ENCODE measurements at places on chromosomes 16 and 17.

DNA sequence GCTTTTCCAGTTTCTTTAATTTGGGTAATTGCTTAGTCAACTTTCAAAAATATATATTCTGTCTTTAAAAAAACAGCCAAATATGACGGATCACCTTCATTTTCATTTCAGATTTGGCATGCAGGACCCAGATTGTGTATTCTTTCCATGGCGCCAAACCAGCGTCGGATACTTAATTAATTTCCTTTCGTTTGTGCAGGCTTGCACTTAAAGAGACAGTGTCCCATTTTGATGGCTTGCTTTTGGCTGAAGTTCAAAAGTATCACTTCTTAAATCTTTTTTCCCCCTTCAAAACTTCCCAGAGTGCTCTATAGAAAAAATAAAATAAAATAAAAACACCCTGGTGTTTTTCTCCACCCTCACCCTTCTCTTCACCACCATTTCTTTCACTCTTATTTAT lies 394.5 kb upstream of the SOX9 start:
- no peak for DNase-seq

GRCh38 chr17:17180141-17180603 lies 26.0 kb downstream of the PLD6 start:
- no peak for DNase-seq

- no peak for DNase-seq
These were observed 60.7 kb upstream of the ADCY9 start for GRCh38 chr16:4176906-4177417.

- no peak for DNase-seq
These were observed 10.4 kb downstream of the PTRH2 start for GRCh38 chr17:59696682-59697277.

- peak; percentile 70 for DNase-seq
These were observed 169.1 kb downstream of the XYLT1 start for GRCh38 chr16:17301593-17302135.
